ENCODE measurements at places on chromosomes 5 and 9. TPM values are rescaled to one million over a fixed set of nuclear protein-coding genes. Genes with fewer than 3 reads are reported as not detected.
A peak's percentile ranks its signal among the peaks of the same experiment; 100 is the strongest.

DNA sequence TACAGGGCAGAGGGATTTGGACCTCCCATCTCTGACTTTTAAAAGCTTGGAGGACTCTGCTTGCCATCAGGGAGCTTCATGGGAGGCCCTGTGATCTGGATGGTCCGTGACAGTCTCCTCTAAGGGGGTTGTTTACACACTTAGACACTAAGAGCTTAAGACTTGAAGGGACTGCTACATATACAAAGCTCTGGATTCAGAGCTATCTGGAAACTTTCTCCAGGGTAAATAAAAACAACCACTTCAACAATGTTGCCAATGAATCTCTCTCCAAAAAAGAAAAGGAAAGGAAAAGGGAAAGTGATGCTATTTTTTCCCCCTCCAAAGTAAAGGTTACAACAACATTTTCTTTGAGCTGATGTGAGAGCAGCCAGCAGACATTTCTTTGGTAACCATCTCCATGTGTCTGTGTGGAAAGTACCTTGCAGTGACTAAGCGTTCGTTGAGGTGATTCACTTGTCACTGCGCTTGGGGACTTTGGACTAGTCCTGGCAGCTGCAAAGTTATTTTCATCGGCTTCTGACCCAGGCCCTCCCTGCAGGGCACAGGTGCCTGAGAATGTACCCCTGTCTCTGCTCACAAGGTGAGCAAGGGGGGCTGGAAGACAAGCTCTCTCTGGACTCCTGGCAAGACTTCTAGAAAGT is 262.1 kb upstream of the KLF4 start:
- no peaks in the 10 kb centered on the region for H3K36me3 ChIP-seq
- no peaks in the 10 kb centered on the region for H3K27me3 ChIP-seq
- peak overlapping the region; percentile 39 for H3K27ac ChIP-seq
- peaks cover 8% of the 10 kb centered on the region for H3K4me1 ChIP-seq
- DNase-seq: no peak

The NUTM2F gene
- total RNA-seq: not detected

The ATG10 gene
- 9.1 TPM for total RNA-seq

DNA sequence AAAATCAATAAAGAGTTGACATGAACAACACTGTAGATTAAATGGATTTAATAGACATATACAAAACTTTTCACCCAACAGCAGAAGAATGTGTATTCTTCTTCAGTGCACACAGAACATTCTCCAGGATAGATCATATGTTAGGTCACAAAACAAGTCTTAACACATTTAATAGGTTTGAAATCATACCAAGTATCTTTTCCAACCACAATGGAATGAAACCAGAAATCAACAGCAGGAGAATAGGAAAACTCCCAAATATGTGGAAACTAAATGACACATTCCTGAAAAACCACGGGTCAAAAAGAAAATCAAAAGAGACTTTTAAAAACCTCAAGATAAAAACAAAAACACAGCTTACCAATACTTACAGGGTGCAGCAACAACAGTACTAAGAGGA is 790.1 kb upstream of the ZNF608 start:
- H3K27ac ChIP-seq: no peak overlapping the region
- H3K36me3 ChIP-seq: no peaks in the 10 kb centered on the region
- H3K4me1 ChIP-seq: no peaks in the 10 kb centered on the region
- no peak overlapping the region for H3K4me3 ChIP-seq
- no peaks in the 10 kb centered on the region for H3K27me3 ChIP-seq

Data from spleen (tissue), 13 donors.